Activated T-helper 17 cell treated with anti-CD3 and anti-CD28 coated beads, Interleukin-2, amount 50 U/mL, for 72 hours (primary cell): ENCODE measurements at places on chromosomes 12 and 14. TPM values are rescaled to one million over a fixed set of nuclear protein-coding genes. Genes with fewer than 3 reads are reported as not detected.

The OVCH1 gene
- total RNA-seq = not detected

The BCDIN3D gene
- total RNA-seq = 5.1 TPM

The NFATC4 gene
- total RNA-seq = not detected

The FSCB gene
- total RNA-seq = not detected

The MYL2 gene
- total RNA-seq = not detected

The DPF3 gene
- total RNA-seq = 0.13 TPM

The C1R gene
- total RNA-seq = 3.2 TPM

The PRH2 gene
- total RNA-seq = not detected

GRCh38 chr12:51065530-51065929 is 17.4 kb downstream of the LETMD1 start:
- no peak for ATAC-seq

GRCh38 chr12:86838711-86839110 is 582.5 kb upstream of the MGAT4C start:
- ATAC-seq = no peak

GRCh38 chr12:112933129-112933505 is 5.2 kb upstream of the OAS3 start:
- no peak for ATAC-seq

DNA sequence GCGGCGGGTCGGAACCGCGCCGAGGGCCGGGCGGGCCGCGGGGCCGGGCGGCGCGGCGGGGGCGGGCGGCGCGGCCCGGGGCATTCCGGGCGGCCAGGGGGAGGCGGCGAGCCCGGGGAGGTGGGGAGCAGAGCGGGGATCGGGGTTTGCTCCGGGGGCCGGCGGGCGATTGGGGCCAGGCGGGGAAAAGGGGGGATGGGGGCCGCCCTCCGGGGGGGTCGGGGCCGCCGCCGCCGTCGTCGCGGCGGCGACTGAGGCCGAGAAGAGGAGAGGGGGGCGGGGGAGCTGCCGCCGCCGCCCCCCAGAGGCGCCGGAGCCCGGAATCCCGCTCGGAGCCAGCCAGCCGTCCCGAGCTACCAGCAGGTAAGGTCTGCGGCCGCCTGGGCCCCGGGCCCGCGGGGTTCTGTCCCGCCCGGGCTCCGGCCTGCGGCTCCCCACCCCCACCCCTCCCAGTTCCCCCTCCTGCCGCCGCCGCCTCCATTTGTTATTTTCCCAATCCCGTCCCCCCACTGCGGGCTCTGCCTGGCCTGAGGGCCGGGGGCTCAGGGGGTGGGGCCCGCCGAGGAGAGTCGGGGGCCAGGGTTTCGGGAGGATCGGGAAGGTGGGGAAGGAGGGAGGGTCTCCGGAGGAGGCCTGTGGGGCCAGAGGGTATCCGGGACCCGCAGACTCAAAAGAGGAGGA is 403 bp downstream of the ATN1 start:
- peak; percentile 28 for ATAC-seq

DNA sequence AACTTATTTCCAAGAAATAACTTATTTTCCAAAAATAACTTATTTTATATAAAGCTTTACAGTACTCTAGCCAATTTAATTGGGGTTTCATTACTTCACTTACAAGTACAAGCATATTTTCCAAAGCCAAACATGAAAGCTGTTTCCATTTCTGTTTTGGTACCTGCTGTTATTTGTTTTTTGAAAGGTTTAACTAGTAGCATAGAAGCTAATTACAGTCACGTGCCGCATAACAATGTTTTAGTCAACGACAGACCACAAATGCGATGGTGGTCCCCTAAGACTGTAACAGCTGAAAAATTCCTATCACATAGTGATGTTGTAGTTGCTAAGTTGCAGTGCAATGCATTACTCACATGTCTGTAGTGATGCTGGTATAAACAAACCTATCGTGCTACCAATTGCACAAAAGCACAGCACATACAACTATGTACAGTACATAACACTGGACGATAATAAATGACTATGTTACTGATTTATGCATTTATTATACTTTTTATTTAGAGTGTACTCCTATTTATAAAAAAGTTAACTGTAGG is 21.7 kb downstream of the PTPN21 start:
- no peak for ATAC-seq

- peak; percentile 84 for ATAC-seq
Observed at GRCh38 chr12:12474931-12475795, 87.5 kb downstream of the DUSP16 start.

- ATAC-seq = no peak
Observed at GRCh38 chr12:45138609-45139008, 77.3 kb upstream of the ANO6 start.

- no peak for ATAC-seq
Observed at GRCh38 chr12:106249411-106250135, 1.8 kb upstream of the CKAP4 start.

GRCh38 chr12:124388038-124388671 is 93.3 kb downstream of the RFLNA start:
- ATAC-seq = no peak
